ENCODE measurements at places on chromosomes 12 and 14.
A peak's percentile ranks its signal among the peaks of the same experiment; 100 is the strongest.

- no peak for DNase-seq
Measured at GRCh38 chr14:67574156-67574555, 25.9 kb downstream of the PIGH start.

- peak; percentile 23 for DNase-seq
Measured at GRCh38 chr14:39232554-39233415, 930 bp upstream of the MIA2 start.

DNA sequence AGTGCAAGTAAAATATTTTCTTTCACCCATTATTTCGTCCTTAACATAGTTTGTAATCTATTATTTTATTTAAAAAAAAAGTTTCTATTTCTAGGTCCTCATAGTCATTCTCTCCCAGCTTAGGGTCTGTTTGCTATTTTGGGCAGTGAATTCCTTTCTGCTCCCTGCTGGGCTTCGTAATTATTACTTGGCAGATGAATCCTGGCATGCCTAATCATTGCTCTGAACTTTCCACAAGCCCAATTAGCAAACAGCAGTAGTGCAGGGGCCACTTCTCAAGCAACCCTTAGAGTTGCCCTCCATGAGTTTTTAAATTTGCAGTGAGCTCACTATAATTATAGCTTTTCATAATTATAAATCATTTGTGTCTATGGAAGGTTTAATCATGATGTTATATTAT is 1378.3 kb upstream of the SEL1L start:
- DNase-seq = no peak

- DNase-seq = no peak
Measured at GRCh38 chr14:100824091-100824551, 1.8 kb upstream of the MEG3 start.

GRCh38 chr12:45379261-45379660 is 163.4 kb downstream of the ANO6 start:
- DNase-seq = no peak

DNA sequence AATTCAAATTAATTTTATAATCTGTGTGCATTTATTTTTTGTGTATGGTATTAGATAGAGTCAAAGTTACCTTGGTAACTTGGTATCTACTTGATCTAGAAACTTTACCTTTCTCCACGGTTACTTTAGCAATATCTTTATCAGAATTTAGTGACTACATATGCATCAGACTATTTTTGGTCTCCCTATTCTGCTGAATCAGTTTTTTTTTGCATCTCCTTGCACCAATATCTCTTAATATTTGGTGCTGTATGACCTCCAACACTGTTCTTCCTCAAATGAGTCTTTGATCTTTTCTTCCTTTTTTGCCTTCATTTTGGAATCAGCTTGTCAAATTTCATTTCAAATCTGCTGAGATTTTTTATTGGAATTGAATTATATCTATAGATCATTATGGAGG is 828.2 kb upstream of the FOXG1 start:
- DNase-seq = no peak

GRCh38 chr12:3602488-3602887 is 111.5 kb downstream of the PRMT8 start:
- DNase-seq = no peak
